Left ventricle myocardium inferior (tissue), 1 donor: ENCODE measurements at places on chromosomes 4 and X.

DNA sequence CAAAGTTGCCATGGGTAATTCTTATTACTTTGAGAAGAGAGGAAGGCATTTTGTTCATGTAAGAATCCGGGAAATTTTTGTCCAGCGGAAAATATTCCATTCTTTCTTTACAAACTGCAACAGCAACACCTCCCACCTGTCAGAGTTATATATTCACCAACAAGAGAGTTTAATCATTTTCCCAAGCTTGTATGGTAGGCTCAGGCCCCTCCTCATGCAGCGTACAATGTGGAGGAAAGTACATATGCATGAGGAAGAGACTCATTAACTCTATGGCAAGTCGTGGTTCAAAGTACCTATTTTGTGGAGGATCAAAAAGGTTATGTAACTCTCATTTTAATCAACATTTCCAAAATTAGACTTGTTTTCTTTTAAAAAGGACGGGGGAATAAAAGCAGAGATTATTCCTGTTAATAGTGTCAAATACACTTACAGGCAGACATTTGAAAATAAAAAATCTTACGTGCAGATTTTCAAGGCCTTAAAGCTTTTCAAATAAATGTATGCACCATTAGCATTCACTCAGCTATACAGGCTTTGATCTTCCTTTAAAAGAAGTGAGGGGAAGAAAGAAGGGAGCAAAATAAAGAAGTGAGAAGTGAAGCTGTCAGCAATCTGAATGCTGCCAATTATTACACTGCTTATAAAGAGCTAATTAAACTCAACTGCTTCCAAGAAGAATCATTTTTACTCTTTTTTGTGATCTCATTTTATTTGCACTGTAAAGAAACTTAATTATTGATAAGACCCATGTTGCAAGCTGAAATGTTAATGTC, 204.8 kb downstream of the FAT4 start:
- DNase-seq: no peak

- DNase-seq: no peak
Observed at GRCh38 chr4:110119337-110119736, 79.1 kb downstream of the ELOVL6 start.

DNA sequence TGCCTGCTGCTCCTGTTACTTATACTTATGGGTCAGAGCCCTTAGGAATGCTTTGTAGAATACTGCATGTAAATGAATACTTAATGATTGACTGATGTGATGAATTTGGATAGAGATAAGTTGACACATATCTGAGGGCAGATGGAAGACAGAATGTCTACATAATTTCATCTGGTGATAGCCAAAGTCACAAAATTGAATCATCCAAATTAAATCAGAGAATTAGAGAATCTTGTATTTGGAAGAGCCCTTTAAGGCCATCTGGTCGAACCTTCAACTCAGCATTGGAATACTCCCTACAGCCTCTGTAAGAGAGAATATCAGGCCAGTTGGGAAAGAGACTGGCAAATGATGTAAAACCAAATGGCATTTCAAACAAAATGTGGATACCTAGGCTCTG, 944.8 kb downstream of the RPA4 start:
- DNase-seq: no peak

- DNase-seq: no peak
Observed at GRCh38 chr4:166239354-166239753, 366.3 kb downstream of the TLL1 start.
